ENCODE measurements at places on chromosomes 1 and 21. TPM values are rescaled to one million over a fixed set of nuclear protein-coding genes. Genes with fewer than 3 reads are reported as not detected.
A peak's percentile ranks its signal among the peaks of the same experiment; 100 is the strongest.

The SPRR3 gene
- polyA plus RNA-seq: 0.50 TPM

The CRYBG2 gene
- not detected for polyA plus RNA-seq

The TNNT2 gene
- polyA plus RNA-seq: 16,707 TPM

The NBPF10 gene
- polyA plus RNA-seq: 0.48 TPM

The LRRN2 gene
- polyA plus RNA-seq: 20.8 TPM

The TUFT1 gene
- polyA plus RNA-seq: 3.5 TPM

The GUCA2B gene
- not detected for polyA plus RNA-seq

GRCh38 chr1:64967381-64967780, 1.0 kb upstream of the JAK1 start:
- no peak for DNase-seq

DNA sequence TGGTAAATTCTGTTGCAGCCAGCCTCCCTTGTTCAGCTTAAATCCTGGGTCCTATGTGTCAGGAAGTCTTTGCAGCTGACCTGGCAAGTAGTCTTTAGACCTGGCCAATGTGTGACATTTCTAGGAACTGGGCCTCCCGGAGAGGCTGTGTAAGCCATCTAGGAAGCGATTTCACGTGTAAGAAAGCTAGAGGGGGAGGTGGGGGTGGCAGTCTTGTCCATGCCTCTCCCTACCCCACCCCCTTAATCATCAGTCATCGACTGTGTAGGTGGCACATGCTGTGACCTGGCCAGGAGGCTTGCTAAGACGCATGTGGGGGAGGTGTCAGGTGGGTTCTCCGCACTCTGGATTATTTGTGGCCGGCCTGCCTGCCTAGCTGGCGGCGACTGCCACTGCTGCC, 8.4 kb downstream of the C1orf226 start:
- no peak for DNase-seq

DNA sequence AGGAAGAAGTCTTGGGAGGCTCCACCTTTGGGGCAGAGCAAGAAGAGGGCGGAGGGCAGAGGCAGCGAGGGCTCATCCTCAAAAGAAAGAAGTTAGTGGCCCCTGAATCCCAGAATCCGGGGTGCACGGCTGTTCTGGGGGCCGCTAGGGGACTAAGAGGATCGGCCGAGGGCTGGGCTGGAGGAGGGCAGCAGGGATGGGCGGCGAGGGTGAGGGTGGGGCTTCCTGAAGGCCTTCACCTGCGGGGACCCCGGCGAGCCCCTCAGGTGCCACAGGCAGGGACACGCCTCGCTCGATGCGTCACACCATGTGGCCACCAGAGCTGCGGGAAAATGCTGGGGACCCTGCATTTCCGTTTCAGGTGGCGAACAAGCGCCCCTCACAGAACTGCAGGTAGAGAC, 23.9 kb downstream of the COL6A1 start:
- peak; percentile 58 for DNase-seq

GRCh38 chr21:41396558-41397075, 29.4 kb upstream of the MX1 start:
- peak; percentile 74 for DNase-seq

GRCh38 chr21:42038826-42039425, 28.8 kb upstream of the ZBTB21 start:
- DNase-seq: no peak

- no peak for DNase-seq
These were observed 1.1 kb upstream of the UAP1 start for GRCh38 chr1:162560303-162561036.

GRCh38 chr1:111441573-111442192, 7.4 kb downstream of the WDR77 start:
- DNase-seq: peak; percentile 27

DNA sequence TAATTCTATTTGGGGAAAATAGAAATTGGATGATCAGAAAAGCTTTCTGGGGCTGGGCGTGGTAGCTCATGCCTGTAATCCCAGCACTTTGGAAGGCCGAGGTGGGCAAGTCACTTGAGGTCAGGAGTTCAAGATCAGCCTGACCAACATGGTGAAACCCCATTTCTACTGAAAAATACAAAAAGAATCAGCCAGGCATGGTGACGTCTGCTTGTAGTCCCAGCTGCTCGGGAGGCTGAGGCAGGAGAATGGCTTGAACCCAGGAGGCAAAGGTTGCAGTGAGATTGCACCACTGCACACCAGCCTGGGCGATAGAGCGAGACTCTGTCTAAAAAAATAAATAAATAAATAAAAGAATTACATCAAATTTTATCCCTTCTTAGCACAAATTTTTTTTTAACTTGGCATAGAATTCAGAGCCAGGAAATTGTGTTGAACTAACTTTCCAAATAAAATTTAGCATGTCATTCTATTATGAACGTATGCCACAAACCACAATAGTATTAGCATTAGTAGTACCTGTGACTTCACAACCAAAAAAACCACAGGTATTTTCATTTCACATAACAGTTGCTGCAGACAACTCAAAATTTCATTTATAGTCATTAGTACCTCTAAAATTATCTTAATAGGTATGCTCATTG, 4.5 kb upstream of the ANKRD13C start:
- DNase-seq: no peak

- DNase-seq: no peak
These were observed 40.3 kb upstream of the CCDC27 start for GRCh38 chr1:3711780-3712451.

GRCh38 chr21:32371913-32372314, 20.9 kb downstream of the URB1 start:
- DNase-seq: peak; percentile 38

DNA sequence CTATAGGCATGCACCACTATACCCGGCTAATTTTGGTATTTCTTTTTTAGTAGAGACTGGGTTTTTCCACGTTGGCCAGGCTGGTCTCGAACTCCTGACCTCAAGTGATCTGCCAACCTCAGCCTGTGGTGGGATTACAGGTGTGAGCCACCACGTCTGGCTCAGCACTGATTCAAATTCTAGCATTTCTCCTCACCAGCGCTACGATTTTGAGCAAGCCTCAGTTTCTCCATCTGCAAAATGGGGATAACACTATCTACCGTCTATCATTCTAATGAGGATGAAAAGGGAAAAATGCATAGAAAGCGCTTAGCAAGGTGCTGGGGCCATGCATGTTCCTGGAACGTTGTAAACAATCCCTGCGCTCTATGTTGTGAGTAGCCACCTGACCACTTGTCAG, 49.0 kb upstream of the DISP3 start:
- DNase-seq: no peak

DNA sequence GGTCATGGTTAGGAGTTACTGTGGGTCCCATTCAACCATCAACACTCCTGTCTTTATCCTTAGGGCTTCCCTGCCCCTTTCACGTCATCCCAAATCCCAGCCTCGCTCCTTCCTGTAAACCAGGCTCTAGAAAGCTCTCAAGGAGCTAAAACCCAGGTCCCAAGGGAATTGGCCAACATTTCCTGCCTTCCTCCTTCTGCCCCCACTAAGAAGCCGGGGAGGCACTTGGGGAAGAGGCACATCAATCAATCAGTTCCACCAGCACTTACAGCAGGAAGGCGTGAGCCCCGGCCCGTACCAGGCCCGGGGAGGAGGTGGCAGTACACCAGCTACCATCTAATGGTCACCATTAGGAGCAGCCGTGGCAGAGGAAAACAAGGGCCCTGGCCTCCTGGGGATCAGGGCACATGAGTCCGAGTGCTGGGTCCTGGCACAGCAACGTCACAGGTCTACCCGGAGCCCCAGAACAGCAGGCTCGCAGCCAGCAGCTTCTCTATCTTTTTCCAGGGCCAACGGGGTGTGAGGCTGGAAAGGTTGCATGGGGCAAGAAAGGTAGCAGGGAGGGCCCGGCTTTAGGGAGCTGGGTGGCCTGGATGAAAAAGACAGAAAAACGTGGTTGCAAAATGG, 108.6 kb downstream of the CASZ1 start:
- no peak for DNase-seq

GRCh38 chr1:33317354-33317753, 3.5 kb downstream of the A3GALT2 start:
- DNase-seq: no peak

GRCh38 chr1:221947731-221948130, 205.8 kb upstream of the DUSP10 start:
- DNase-seq: no peak

GRCh38 chr1:228305721-228306152, 97.9 kb downstream of the OBSCN start:
- no peak for DNase-seq

GRCh38 chr1:206583707-206584648, 28.3 kb downstream of the EIF2D start:
- peak; percentile 91 for DNase-seq
